Effector memory CD8-positive, alpha-beta T cell (primary cell): ENCODE measurements at places on chromosomes 16 and 17.

- no peak for DNase-seq
These were observed 5.5 kb downstream of the MAP2K3 start for GRCh38 chr17:21289902-21290571.

- DNase-seq: no peak
These were observed 9.8 kb downstream of the PMFBP1 start for GRCh38 chr16:72162105-72162692.

- no peak for DNase-seq
These were observed 1.4 kb downstream of the WWP2 start for GRCh38 chr16:69763599-69763942.

DNA sequence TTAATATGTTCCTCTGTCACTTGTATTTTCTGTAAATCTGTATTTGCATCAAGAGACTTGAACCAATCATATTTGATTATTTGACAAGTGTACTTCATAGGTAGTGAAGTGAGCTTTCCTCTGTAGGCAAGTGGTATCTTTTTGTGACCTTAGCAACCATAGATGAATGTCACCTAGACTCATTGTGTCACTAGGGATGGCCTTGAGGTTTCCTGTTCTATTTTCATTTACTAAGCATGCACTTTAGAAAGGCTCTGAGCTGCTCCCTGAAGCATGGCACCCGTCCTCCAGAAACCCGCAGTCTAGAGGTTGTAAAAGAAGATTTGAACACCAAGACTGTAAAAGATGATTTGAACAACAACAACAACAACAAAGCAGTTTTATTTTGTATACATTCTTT lies 151.7 kb downstream of the PRKCB start:
- DNase-seq: no peak

DNA sequence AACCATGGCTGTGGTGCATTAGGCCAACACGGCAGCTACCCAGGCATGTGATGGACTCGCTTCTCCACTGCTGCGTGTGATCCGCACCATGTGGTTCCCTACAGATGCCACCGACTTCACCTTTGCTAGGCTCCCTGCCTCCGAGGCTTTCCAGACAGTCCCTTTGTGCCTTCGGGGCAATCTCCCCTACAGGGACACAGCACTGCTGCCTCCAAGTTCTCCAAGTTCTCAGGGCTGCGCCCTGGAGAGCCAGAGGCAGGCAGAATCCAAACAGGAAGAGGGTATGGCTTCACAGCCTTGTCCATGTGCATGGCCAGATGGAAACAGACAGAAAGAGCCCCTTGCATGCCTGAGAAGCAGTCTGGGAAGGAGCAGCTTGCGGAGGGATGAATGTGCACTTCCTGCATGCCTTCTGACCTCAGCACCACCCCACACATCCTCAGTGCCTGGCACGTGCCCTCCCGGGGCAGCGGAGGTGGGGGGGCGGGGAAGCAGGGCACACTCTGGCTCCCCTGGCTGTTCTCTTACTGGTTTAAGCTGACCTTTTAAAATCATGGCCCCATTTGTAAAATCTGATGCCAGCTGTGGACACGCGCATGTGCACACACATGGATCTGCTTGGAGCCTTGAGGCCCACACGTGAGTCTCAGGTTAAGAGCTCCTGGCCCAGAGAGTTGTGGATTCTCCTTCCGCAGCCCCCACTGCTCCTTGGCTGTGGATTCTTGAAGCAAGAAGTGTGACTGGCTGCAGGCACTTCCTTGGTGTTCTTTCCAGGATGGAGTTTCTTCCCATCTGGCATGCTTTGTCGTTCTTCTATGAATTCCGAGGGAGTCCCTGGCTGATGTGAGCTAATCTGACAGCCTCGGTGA lies 55.3 kb upstream of the MTSS2 start:
- DNase-seq: no peak

GRCh38 chr17:45256114-45256966 lies 5.6 kb downstream of the SPATA32 start:
- no peak for DNase-seq

- DNase-seq: no peak
These were observed 38.9 kb upstream of the CSNK2A2 start for GRCh38 chr16:58236831-58237230.

- DNase-seq: no peak
These were observed 6.2 kb downstream of the PIRT start for GRCh38 chr17:10831696-10832095.

- no peak for DNase-seq
These were observed 78.7 kb downstream of the CRISPLD2 start for GRCh38 chr16:84898447-84898846.

- DNase-seq: no peak
These were observed 11.6 kb downstream of the AQP8 start for GRCh38 chr16:25228372-25228771.

GRCh38 chr16:725463-726187 lies 618 bp downstream of the CCDC78 start:
- DNase-seq: no peak

DNA sequence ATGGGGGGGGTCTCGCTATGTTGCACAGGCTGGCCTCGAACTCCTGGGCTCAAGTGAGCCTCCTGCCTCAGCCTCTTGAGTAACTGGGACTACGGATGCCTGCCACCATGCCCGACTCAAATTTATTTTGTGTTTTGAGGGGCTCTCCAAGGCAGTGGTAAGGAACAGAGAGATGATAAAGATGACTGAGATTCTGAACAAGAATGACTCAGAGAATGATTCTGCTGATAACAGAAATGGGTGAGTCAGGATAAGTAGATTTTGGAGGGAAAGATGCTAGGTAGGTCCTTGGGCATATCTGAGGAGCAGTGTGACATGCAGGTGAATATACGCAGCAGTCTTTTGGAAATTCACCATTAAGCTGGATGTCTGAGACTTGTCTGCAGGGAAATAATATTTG lies 2.6 kb downstream of the TMEM220 start:
- DNase-seq: no peak

DNA sequence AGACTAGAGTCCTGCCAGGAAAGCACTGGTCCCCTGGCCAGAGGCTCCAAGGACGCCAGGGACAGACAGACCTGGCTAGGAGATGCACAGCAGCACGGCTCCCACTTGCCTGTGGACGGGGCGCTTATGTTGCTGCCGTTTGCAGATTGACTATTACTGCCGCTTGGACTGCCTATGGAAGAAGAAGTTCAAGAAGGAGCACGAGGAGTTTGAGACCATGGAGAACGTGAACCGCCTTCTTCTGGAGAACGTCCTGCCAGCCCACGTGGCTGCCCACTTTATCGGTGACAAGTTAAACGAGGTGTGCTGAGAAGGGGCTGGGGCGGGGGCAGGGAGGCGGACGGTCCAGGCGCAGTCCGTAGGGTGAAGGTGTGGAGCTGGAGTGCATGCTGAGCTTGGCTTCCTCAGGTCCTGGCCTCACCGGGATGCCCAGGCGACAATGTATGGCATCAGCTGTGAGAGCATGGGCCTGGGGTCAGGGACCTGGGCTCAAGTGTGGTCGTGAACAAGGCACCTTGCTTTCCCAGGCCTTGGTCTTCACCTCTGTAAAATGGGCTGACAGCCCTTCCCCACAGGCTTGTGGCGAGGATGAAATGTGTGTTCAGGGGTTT lies 45.6 kb downstream of the ADCY7 start:
- DNase-seq: no peak
